Smooth muscle cell of the brain vasculature (primary cell): ENCODE measurements at places on chromosomes 2 and 18.

DNA sequence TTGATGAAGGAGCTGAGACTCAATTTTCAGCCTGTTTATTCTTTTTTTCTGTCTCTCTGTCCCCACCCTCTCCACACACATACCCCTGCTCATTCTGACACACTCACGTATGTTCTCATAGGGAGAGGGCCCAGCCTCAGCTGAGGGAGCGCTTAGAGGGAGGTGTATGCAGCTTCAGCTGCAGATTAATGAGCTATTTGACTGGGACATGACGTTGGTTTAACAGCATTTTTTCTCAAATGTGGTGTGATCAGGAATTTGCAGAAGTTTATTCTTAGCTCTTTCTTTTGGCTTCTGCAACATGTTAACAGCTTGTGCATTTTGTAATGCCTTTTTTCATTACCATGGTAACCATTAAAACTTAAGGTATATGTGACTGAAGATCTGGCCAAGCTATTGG is 1547.1 kb upstream of the PIK3C3 start:
- DNase-seq: no peak

DNA sequence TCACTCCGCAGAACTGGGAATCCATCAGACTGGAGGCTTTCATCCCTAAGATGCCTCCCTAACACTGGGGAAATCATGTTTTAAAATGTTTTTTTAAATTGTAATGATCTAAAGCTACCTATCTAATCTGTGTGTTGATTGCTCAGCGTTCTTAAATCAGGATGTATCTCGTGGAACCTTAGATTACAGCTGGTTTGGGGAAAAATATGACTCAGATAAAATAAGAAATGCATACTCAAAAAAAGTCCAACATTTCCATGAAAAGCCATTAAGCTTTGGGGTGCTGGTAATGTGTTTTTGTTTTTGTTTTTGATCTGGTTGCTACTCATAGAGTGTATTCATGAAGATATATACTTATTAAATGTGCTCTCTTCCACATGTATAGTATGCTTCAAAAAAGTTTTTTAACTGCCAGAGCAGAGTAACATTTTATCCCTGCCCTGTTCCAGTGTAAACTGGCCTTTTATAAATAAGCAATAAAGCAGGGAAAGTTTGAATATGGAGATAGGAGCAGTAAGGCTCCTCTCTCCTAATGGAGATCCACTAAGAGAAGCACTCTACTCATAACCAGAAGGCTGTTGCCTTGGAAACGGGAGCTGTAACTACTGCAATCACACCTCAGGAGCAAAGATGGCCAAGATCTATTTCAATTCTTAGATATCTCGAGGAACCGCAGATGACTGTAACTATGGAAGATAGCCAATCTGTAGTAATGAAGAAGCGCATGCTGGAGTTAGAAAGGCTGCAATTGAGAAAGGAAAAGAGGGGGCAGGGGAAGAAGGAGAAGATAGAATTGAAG is 41.6 kb downstream of the ANKRD44 start:
- no peak for DNase-seq

- DNase-seq: peak; percentile 24
Measured at GRCh38 chr2:205405752-205406151, 276.5 kb upstream of the NRP2 start.

GRCh38 chr18:8514409-8514808 is 94.8 kb upstream of the RAB12 start:
- no peak for DNase-seq

DNA sequence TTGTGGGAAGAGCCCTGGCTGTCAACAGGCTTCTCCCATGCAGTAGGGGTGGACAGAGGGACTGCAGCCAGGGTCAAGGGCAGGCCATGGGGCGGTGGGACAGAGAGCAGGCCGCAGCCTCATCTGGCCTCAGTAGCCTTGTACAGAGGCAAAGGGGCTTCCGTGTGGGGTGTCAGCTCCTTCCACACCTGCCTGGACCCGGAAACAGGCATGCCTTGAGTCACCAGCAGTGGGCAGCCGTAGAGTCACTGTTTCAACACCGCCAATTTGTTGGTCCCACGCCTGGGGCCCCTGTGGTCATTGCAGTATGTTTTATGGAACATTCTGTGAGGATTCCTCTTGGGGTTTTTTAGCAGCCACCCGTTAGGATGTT is 173.0 kb downstream of the SMAD7 start:
- peak; percentile 41 for DNase-seq

GRCh38 chr18:58254873-58255511 is 211.0 kb downstream of the NEDD4L start:
- DNase-seq: no peak

DNA sequence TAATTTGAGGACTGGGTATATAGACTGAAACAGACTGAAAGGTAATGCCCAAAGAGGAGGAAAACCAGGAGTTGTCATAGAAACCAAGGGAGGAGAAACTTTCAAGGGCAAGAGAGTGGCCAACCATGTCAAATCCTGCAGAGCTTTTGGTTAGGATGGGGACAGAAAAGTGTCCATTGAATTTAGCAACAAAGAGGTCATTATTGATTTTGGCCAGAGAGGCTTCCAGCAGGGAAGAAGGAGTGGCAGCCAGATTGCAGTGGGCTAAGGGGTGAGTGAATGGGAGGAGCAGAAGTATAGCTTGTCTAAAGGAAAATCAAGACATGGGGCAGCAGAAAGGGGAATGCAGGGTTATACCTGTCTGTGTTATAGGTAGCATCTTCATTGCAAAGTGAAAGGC is 194.0 kb downstream of the CAMKMT start:
- no peak for DNase-seq

- DNase-seq: no peak
Measured at GRCh38 chr2:96105994-96106715, 10.2 kb downstream of the ADRA2B start.

DNA sequence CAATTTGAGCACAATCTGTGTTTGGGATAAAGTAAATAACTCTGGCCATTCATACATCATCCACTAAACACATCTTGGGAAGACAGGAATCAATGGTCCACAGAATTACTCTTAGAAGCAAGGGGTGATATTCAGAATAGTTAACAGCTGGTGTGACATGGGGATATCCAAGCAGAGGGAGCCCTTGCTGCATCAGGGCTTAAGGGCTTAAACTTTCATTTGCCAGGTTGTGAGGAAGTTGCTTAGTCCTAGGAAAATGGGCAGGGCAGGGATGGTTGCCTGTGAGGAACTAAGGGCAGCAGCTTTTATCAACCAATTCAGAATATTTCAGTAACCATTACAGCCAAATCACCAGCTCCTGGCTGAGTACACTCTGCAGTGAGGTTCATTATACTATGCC is 2.0 kb upstream of the ITGA6 start:
- no peak for DNase-seq

DNA sequence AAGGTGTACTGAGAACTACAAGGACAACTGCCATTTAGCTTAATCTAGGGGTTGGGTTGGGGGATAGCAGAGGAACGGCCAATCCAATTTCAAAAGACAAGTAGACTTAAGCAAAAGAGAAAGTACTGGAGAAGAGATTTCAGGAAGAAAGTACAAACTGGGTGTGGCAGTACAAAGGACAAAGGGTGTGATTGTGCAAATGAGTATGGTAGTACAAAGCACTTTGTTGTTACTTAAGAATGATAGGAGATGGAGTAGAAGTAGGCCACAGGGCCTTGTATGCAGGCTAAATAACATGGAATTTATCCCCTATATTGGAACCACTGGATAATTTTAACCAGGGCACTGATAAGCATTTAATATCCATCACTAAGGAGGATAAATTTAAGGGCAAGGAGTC is 4.7 kb upstream of the ORC2 start:
- DNase-seq: no peak

DNA sequence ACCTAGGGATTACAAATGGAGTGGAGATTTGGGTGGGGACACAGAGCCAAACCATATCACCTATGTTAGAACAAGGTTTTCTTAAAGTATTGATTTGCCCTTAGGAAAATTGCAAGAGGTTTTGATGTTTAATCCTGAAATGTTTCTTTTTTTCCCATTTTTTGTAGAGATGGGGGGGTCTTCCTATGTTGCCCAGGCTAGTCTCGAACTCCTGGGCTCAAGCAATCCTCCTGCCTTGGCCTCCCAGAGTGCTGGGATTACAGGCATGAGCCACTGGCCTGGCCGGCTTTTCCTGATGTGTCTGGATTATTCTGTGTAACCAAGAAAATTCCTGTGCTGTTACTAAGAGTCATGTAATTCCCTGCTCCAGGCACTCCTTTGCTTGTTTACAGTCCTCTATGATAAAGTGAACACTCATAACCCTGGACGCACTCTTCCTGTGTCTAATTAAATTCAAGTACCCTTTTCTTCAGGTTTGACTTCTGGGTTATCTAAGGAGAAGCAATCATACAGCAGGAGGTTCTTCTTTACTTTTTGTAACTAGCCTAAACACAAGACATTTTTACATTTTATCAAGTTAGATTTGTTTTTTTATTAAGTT is 15.0 kb upstream of the CTDP1 start:
- no peak for DNase-seq

DNA sequence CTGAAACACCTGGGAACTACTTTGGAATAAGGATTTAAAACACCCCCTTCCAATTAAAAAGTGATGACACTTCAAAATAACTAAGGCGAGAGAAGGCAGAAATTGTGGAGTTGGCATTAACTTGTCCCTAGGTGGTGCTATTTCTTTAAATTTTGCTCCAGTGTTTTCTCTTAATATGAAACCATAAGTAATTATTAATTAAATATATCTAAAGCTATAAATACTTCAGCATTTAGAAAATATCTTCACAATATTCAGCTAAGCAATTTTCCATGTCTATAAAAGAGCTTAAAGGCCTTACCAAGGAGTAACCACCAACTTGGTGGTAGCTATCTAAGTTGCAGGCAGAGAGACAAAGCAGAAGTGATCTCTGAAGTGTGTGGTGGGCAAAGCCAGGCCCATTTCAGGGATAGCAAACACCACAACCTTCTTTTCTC is 186.8 kb upstream of the PGAP1 start:
- no peak for DNase-seq

DNA sequence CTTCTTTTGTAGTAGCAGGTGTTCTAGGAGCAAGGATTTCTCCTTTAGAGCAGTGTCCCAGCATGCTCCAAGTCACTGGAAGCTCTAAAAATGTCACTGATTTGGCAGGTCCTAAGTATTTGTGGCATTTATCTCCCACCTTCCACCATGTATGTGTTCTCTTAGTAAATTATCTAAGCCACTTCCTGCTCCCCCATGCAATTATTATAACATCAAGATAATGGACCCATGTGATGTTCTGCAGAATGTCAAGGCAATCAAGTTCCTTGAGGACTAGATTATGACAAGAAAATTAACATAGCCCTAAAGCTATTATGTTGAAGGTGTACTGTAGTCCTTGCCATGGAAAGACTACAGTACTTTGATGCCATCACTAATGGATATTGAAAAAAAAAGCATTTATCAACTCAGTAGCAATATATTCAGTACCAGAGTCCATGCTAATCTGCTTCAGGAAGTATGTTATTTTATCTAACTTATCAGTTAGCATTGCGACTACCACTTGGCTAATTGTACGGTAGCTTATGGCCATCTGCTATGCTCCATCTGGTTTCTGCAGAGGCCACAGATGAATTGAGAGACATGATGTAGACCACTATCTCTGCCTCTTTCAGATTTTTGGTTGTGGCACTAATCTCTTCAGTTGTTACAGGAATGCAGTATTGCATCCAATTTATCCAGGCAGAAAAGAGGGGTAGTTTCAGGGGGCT is 56.7 kb downstream of the GPR39 start:
- DNase-seq: no peak

DNA sequence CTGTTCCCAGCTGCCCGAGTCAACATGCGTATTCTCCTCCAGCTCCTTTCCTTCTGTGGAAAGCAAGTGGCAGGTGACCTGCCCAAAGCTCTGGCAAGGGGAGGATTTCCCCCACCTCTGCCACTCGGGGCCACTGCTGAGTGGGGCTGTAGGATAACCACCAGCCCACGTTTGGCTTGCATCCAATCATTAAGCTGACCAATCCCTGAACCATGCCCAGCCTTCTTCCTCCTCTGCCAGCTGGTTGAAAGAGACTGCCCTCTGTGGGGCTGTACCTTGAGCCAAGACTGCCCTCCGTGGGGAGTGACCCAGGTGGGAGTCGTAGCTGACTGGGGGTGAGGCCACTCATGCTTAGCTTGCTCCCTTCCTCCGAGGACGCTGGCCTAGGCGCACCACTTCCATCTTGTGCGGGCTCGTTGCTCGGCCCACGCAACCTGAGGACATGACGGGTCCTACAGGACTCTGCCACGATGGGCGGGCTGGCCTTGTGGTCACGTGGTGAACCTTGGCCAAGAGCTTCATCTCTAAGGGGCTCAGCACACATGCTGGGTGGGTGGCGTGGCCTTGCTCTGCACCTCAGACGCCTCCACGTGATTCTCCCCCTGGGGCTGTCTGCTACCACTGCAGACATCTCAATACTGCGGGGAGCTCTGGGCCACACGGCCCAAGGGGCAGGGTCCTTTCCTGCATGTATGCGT is 112.1 kb downstream of the NDUFA10 start:
- DNase-seq: no peak

DNA sequence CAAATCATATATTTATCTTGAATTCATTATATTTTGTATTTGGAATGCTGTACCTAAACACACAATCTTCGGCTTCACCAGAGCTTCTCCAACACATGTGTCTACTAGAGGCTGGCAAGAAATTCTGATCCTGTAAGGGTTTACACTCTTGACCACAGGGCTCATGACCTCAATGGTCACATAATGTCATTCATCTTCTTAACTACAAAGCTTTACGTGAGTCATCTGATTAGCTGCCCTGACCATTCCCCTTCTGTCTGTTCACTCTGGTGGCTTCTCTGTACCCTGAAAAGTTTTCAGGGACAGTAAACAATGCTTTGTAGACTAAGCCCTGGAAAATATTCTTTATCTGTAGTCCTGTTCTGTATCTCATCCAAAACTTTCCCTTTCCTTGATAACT is 423.9 kb downstream of the CMPK2 start:
- DNase-seq: no peak

- no peak for DNase-seq
Measured at GRCh38 chr2:156437272-156437930, 1.2 kb downstream of the GPD2 start.

DNA sequence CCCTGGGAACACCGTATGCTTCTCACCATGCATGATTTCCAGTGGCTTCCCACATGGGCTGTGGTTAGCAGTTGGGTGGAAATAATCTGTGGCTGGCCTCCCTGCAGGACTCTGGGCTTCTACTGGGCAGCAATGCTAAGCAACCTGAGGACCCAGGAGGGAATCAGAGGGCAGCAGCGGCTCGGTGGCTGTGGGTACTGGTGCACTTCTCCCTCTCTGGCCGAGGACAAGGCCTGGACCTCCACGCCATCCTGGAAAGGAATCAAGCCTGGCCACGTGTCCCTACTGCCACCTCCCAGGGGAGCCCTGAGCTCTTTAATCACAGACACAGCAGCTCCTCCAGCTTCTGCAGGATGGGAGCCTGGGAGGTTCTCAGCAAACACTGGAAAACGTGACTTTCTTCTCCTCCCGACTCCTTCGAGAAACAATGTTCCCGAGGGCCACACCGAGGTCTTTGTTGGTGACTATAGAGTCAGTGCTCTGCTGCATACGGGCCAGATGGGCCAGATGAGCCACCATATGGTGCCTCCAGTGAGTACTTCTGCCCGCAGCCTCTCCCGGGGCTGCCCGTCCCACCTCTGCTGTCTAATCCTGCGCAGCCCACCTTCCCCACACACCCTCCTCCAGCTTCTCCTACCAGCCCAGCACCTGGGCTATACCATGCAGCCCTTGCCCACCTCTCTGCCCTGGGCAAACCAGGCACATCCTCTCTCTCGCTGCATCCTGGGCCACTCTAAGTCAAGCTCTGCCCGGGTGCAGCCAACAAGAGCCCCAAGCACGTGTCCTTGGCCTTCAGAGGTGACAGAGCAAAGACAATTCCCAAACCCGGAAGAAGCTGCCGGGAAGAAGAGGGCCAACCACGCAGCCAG is 42.8 kb upstream of the OTOS start:
- DNase-seq: no peak
